ENCODE measurements at places on chromosomes 7 and 10. TPM values are rescaled to one million over a fixed set of nuclear protein-coding genes. Genes with fewer than 3 reads are reported as not detected.

The CPA4 gene
- total RNA-seq: 4.7 TPM

The PANK1 gene
- 14.6 TPM for total RNA-seq

The CREB5 gene
- 14.1 TPM for total RNA-seq

The NPSR1 gene
- total RNA-seq: not detected

The HDAC9 gene
- total RNA-seq: 97.6 TPM
